Pons (tissue), 1 donor: ENCODE measurements at places on chromosomes 4 and X.

DNA sequence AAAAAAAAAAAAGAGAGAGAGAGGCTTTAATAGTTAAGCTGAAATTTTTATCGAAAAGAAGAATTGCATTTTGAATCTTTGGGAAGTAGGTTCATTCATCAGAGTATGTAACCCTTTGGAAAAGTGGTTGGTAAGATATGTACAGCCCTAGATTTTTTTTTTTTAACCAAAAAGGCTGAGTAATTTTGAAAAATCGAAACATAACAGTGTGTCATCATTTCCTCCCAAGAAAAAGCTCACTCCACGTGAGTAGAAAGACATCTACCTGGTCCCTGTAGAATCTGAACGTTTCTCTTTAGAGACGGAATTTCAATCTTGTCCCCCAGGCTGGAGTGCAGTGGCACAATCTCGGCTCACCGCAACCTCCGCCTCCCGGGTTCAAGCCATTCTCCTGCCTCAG is 16.2 kb downstream of the SHOX start:
- no peak for DNase-seq

DNA sequence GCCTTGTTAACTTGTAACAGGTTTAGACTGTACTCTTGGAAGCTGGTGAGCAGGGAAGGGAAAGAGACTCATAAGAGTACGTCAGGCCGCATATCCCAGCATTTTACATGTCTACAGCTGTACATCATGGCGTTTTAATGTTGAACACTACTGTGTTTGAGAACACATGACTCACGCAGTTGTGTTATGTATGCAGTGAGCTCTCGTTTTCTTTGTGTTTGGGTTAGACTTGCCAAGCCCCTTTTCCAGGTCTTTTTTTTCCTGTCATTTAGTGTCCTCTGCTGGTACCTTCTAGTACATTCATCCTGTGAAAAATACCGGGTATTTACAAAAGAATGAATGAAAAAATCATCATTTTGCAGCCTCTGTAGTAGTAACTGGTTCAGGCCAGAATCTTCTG is 35.3 kb downstream of the SMS start:
- DNase-seq, result peak; percentile 25

DNA sequence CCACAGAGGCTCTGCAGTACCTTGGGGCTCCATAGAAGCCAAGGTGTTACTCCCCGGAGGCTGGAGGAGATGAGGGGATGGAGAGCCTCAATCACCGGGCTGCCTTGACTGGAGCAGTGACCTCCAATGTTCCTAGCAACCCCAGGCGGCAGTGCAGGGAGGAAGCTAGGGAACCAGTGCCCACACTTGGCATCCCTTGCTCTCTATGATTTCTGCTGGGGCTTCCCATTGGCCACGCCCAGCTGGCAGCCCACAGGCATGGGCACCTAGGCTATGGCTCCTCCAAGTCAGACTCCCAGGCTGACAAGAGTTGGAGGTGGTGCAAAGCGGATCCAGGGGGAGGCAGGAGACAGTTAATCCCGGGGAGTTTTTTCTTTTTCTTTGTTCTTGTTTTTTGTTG is 229.7 kb downstream of the EVC2 start:
- no peak for DNase-seq

DNA sequence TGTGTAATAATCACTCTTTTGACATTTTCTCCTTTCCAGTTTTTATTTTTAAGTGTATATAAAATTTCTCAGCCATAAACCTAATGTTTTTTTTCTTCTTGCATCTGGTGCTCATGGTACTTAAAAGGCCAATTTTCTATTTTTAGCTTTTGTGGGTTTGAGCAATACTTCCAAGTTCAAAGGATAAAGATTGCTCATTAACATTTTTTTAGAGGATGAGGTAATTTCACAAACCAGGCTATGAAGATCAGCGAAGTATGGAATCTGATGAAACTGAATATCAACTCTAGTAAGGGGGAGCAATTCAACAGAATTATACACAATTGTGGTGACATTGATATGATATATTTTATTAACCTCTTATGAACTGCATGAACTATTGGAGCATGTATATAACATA is 25.8 kb upstream of the KLHL34 start:
- no peak for DNase-seq

- DNase-seq, result no peak
Observed at GRCh38 chrX:46601283-46601682, 27.7 kb downstream of the CHST7 start.

DNA sequence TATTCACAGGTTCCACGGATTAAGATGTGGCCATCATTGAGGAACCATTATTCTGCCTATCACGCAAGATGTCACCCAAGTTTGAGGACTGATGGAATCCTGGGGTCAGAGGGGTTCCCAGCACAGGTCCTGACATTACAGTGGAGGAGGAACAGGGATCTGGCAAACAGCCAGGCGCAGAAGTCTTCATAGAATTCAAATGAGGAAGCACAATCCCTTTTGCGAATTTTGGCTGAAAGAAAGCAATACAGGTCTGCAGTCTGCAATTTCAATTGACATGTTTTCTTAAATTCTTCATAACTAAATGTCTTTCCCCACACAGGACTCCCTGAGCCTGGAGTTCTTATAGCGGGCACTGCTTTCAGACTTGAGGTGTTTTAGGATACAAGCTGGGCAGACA is 14.5 kb downstream of the DOCK11 start:
- no peak for DNase-seq

GRCh38 chr4:61173799-61174198 is 26.3 kb upstream of the ADGRL3 start:
- DNase-seq, result no peak

DNA sequence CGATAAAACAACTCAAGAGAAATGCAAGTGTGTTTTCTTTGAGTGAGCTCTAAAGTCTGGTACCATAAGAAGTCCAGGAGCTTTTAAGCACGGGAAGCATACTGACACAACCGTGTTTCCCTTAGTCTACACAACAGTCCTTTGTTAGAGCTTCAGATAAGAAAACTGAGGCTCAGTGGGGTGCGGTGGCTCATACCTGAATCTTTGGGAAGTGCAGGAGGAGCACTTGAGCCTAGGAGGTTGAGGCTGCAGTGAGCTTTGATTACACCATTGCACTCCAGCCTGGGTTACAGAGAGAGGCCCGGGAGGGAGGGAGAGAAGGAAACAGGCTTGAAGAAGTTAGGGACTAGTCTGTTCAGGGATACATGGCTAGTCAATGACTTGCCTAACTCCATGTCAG is 21.9 kb downstream of the LEF1 start:
- no peak for DNase-seq

GRCh38 chr4:75708218-75708691 is 16.1 kb upstream of the USO1 start:
- peak; percentile 37 for DNase-seq

DNA sequence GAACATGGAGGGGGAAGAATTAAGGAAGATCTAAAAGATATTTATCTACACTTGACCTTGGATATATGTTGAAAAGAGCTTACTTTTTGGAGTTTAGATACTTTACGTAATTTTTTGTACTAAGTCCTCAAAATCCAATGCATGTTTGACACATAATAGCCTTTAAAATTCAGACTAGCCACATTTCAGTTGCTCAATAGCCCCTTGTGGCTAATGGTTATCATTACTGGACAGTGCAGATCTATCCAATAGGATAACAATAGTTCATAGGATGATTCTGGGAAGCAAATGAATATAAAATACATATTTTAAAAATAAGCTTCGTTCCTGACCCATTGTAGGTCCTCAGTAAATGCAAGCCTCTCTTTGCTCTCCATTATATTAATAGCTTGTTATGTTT is 13.8 kb downstream of the AP1AR start:
- no peak for DNase-seq

GRCh38 chr4:3387154-3387942 is 54.4 kb upstream of the HGFAC start:
- no peak for DNase-seq

GRCh38 chr4:13384055-13384454 is 100.1 kb downstream of the RAB28 start:
- DNase-seq, result no peak

DNA sequence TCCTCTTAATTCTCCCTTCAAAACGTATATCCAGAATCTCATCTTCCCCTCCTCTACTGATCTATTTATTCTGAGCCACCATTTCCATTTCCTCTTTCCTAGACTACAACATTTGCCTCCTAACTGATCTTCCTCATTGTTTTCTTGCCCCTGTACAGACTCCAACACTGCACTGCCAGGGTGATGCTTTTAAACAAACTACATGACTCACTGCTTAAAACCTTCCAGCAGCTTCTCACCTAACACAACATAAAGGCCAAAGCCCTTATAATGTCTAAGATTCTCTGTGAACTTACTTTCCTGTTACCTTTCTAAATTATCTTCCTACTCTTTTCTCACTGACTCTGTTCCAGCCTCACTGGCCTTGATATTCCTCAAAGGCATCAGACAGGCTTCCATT is 161.0 kb upstream of the HS3ST1 start:
- peak; percentile 8 for DNase-seq

GRCh38 chrX:147978931-147979330 is 2.2 kb upstream of the FMR1NB start:
- DNase-seq, result no peak
